GM12892 (cell line): ENCODE measurements at places on chromosomes 2 and 18.

DNA sequence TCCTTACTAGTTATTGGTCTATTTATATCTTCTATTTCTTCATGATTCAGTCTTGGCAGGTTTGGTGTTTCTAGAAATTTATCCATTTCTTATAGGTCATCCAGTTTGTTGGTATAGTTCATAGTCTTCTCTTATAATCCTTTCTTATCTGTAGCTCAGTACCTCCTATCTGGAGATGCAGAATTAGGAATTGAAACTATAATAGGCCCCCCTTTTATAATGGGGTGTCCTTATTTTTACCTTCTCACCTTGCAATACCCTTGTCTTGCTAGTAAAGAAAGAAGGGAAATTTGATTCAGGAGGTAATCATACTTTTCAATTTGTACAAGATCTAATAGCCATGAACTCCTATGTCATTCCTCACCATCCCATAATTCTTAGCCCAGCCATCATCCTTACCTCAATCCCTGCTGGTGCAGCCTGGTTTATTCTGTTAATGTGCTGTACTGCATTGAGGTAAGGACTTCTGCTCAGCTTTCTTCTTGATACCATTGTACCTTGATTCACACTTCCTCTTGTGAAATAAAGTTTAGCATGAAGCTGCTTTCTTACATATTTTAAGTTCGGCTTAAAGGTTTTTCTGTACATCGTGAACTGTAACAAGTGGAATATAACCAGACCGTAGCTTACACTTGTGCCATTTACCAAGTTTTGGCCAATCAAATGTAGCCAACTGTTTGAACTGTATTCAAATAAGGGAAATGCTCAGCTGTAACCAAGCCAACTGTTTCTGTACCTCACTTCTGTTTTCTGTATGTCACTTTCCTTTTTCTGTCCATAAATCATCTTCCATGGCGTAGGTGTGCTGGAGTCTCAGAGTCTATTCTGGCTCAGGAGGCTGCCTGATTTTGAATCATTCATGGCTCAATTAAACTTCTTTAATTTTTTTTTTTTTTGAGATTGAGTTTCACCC is 40.1 kb upstream of the PTH2R start:
- DNase-seq: no peak

- DNase-seq: no peak
These were observed 39.1 kb downstream of the FAM98A start for GRCh38 chr2:33560017-33560416.

- DNase-seq: no peak
These were observed 12.7 kb upstream of the MTERF4 start for GRCh38 chr2:241114836-241115235.

- no peak for DNase-seq
These were observed 574 bp upstream of the EML4 start for GRCh38 chr2:42168459-42169099.

DNA sequence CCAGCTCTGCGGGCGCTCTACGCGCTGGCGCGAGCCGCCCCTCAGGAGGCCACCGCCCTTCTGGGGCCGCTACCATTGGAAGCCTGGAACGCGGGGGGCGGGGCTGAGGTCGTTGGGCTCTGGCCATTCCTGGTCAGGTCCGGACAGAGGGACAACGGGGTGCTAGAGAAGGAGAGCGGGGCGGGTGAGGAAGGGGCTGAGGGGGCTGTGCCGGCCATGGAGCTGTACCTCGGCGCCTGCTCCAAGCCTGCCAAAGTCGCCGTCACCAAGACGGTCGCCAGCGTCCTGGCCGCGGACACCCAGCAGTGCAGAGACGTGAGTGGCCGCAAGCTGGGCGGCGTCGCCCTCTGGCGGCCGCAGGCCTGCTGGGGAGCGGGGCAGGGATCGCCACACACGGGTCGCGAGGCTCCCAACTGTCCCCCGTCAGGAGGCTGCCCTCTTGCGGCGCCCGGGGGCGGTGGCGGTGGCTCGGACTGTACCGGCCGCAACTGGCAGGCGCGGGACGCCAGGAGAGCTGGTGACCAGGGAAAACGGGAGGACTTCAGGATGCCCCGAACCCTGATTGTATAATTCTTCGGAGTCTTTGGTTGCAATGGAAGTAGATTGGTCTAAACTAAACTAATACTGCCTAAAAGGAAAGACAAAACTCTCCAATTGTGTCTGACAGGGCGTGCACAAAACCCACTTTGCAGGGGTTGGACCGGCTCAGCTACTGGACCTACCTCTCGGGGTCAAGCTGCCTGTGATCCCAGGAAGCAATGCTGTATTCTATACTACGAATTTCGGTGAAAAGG is at the start of gene FSIP2:
Gene FSIP2 (plus strand): TSS at position 126 of the 794 bp plus-strand sequence. CDS start 91 bp downstream, at position 217.
- peak; percentile 19 for DNase-seq

DNA sequence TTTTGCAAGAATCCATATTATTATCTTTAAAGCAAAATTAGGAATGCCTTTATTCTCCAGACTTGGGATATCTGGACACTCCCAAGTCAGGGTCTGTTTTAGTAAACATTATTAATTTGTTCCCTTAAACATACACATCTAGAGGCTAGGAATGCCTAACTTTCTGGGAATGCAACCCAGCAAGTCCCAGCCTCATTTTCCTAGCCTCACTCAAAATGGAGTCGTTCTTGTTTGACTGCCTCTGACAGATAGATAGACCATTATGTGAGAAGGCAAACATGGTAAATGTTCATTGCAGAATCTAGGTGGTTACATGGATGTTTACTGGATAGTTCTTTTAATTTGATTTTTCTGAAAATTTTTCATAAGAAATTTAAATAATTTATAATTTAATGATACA is 270.1 kb upstream of the STON1 start:
- no peak for DNase-seq
